ENCODE measurements at places on chromosomes 7 and 10. TPM values are rescaled to one million over a fixed set of nuclear protein-coding genes. Genes with fewer than 3 reads are reported as not detected.
A peak's percentile ranks its signal among the peaks of the same experiment; 100 is the strongest.

GRM8 gene
- not detected for total RNA-seq

DNA sequence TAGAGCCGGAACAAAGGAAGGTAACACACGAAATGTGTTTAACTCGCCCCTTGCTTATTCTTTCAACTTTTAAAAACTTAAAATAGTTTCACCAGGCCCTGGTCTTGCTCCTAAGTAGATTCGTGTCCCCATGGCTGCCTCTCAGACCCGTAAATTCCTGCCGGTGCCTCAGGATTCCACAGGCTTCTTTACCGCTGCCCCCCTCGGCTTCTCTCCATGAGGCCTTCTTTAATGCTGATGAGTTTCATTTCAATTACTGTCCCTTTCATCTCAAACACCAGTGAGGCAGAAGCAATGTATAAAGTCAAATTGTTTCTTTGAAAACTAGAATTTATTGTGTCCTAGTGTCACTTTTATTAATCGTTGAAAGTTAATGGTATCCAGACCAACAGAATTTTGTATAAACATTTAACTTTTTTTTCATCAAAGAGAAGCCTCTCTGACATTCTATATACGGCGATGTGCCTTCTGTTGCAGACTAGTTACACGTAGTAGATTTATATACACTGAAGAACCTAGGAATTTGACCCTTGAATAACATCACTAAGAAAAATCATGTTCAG, 225.2 kb downstream of the C7orf25 start:
- DNase-seq: no peak

DNA sequence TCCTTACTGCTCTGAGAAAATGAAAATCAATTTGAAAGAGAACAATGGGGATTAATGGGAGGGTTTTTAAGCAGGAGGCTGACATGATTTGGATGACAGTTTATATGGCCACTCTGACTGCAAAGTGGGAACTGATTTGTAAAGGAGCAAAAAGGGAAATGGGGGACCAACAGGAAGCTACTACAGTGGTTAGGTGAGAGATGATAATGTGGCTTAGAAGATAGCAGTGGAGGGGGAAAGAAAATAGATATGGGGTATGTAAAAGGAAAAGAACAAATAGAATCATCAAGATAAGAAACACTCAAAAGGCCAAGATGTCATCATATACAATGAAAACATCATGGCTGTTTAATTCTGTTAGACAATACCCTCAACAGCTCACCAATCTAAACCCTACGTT, 177.5 kb downstream of the ANK3 start:
- no peak for DNase-seq

- no peak for DNase-seq
Observed at GRCh38 chr7:746155-747061, 19.3 kb upstream of the PRKAR1B start.

GRCh38 chr10:117239051-117239450, 1.9 kb upstream of the SLC18A2 start:
- no peak for DNase-seq

DNA sequence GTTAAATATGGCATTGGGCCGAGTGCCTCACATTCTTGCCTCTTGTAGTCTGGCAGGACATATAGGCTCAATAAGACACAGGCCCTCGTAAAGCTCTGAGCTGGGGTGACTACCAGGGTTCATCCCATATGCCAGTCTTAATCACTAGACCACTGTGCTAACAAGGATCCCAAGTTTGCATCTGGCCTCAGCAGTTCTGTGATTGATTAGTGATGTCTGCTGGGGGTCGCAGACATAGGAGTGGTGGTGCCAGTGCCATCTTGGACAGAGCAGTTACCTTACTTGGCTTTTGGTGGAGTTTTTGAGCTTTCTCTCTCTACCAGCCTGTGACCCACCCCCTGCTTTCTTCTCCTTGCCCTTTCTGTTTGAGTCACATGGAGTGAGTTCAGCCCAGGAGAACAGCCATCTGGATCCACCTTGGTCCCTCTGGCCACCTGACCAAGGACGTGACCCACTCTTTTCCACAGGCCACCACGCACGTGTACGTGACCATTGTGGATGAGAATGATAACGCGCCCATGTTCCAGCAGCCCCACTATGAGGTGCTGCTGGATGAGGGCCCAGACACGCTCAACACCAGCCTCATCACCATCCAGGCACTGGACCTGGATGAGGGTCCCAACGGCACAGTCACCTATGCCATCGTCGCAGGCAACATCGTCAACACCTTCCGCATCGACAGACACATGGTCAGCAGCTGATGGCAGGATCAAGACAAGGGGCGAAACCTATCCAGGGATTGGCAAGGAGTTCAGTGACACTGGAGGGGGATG, 4.1 kb upstream of the VSIR start:
- no peak for DNase-seq

SYT15B gene
- total RNA-seq: 0.07 TPM

- peak; percentile 27 for DNase-seq
Observed at GRCh38 chr7:106774768-106775551, 90.1 kb upstream of the PIK3CG start.

DNA sequence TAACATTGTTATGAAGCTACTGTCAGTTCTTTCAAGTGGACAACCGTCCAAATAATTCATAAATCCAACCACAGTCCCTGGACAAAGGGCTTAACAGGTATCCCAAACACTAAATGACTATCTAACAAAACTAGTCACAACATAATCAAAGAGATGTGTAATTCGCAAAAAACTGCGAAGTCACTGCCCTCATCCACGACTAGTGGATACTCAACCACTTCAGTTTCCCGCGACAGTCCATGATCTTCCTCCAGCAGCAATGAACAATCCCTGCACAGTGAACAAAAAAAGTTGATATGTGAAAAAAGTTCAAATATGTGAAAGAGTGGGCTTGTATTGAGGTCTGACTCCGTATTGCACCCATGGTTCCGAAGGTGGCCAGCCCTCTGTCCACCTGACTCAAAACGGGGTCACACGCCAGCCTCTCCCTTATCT, 287 bp downstream of the DCLRE1A start:
- no peak for DNase-seq

NPY4R2 gene
- not detected for total RNA-seq

DNA sequence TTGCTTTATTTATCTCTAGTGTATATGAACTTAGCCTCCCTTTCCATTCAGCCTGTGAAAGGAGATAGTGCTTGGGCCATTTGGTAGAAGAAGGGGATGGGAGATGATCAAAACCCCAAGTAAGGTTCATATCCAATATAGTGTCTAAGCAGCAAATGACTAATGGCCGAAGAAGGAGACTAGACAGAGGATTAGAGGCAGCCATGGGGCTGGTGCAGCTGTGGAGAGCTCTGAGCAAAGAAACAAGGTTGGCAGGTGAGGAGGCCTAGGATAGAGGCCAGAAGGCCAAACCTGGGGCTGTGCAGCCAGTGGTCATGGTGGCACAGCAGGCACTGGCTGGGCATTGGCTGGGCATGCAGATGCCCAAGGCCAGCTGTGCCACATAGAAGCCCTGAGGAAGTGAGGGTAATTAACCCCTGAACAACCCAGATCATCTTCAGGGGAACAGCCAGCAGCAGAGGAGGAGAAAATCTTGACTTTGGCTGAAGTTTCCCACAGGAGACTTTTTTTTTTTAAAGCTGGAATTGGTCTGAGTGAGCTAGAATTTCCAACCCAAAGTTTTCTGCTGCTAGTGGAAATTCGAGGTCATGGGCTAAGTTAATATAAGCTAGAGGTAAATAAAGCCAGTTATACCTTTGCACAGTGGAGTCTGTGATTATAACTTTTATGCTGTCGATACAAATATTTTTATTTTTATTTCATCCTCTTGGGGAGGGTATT, 10.3 kb upstream of the CPA1 start:
- DNase-seq: no peak

TAC1 gene
- not detected for total RNA-seq

CALHM3 gene
- not detected for total RNA-seq

All from MCF 10A (cell line).